ENCODE measurements at places on chromosomes 3 and 15. TPM values are rescaled to one million over a fixed set of nuclear protein-coding genes. Genes with fewer than 3 reads are reported as not detected.

Gene LRRC3B
- total RNA-seq: not detected

- no peak for DNase-seq
These were observed 334.7 kb downstream of the FHIT start for GRCh38 chr3:60916546-60916945.

Gene FAH
- total RNA-seq: 61.0 TPM

DNA sequence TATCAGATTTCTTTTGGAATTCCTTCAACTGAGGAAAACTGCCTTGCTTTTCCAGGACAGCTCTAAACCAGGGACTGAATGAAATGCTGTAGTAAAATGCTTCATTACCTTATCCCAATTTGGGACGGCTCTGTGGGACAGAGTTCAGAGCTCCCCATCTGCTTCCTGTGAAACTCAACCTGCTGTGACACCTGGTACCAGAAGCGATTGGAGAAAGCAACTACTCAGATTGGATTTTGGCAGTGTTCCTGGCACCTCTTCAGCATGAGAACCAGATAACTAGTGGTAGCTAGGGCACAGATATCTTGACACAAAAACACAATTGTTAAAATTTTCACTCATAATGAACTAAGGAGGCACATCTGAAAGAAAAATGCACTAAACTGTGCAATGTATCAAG, 539.1 kb downstream of the SI start:
- no peak for DNase-seq

GRCh38 chr3:139297588-139298311, 46.1 kb upstream of the MRPS22 start:
- DNase-seq: no peak

- DNase-seq: peak; percentile 76
These were observed 42.2 kb upstream of the B3GNT5 start for GRCh38 chr3:183210862-183211341.

- DNase-seq: no peak
These were observed 63.3 kb downstream of the MBNL1 start for GRCh38 chr3:152331998-152332397.

Gene UBE2E2
- 16.5 TPM for total RNA-seq

Gene VEPH1
- not detected for total RNA-seq

DNA sequence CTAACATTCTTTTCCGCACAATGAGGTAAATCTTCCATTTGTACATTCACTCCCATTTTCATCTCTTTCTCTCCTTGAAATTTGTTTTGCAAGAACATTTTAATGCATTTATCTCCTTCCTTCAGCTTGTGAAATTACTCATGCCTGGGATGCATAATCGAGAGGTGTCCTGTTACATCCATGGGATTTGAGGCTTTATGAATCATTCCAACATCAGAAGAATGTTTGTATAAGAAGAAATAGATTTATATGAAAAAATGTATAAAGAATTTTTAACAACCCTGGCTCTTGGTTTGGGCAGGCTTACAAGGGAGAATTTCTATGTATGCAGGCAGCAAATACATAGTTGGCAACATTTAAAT, 93.2 kb upstream of the MBNL1 start:
- DNase-seq: no peak

- peak; percentile 3 for DNase-seq
These were observed 50.0 kb upstream of the NMD3 start for GRCh38 chr3:161171113-161171512.

GRCh38 chr15:31254431-31255175, 72.0 kb upstream of the KLF13 start:
- no peak for DNase-seq

- DNase-seq: no peak
These were observed 34.8 kb downstream of the CCNL1 start for GRCh38 chr3:157125101-157125500.

DNA sequence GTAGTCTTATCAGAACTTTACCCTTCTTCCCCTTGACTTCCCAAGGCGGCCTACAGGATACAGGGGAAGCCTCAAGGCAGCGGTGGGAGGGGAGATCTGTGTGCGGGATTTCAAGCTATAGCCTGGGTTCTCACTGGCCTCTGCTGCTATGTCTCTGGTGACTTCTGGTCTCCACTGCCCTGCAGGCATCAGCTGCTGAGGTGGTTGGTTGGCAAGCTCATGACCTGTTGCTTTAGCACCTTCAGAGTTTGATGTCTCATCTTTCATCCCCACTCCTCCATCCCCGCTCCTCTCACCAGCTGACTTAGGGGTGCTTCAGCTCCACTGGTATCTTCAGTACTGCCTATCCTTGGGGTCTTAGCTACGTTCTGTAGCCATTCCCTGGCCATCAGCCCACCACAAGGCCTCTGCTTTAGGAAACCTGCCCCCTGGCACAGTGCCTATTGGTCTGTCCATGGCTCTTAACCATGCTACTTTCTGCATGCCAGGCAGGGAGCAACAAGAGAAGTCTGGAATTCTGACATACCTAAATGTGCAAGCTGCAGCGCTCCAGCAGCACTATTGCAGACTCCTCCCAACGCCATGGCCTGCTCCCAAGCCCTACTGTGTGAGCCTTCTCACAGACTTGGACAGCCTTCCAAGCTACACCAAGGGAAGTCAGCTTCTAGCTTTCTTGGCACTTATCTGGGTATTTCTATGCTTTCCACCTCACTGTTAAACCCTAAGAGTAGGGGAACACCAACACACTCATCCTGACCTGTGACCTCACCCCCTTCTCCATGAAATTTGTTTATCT, 1.8 kb upstream of the YEATS2 start:
- no peak for DNase-seq

Gene PCNP
- total RNA-seq: 197 TPM

Gene COLQ
- total RNA-seq: 2.9 TPM

GRCh38 chr3:68751888-68752287, 180.5 kb downstream of the TAFA4 start:
- no peak for DNase-seq

DNA sequence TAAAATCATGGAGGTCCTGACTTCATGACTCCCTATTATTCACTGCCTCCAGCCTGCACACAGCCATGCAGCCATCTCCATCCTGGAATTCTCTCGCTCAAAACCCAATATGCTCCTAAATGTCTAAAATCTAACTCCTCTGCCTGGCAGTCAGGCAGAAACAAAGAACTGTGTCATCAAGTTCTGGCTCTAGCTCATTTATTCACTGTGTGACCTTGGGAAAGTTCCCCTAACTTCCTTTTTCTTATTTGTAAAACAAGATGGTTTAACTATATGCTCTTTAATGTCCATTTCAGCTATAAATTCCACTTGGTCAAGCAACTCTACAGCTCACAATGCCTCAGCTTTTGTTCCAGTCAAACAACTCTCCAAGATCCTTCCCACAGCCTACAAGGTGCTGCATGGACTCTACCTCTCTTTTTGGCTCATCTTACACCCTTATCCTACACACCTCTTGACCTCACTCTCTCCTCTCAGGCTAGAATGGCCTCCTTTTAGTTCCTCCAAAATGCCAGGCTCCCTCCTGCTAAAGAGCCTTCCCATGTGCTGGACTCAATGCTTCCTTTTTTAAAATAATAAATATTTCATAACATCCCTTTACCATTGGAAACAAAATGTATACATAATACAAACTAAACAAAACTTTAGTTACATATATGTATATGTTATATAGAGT, 16.4 kb downstream of the PIK3CB start:
- no peak for DNase-seq

- no peak for DNase-seq
These were observed 29.7 kb upstream of the NR2F2 start for GRCh38 chr15:96300836-96301235.

- DNase-seq: no peak
These were observed 93.0 kb upstream of the TSPAN3 start for GRCh38 chr15:77163781-77164384.

- DNase-seq: no peak
These were observed 48.3 kb downstream of the MITF start for GRCh38 chr3:69787436-69788168.

Gene TMEM207
- not detected for total RNA-seq

DNA sequence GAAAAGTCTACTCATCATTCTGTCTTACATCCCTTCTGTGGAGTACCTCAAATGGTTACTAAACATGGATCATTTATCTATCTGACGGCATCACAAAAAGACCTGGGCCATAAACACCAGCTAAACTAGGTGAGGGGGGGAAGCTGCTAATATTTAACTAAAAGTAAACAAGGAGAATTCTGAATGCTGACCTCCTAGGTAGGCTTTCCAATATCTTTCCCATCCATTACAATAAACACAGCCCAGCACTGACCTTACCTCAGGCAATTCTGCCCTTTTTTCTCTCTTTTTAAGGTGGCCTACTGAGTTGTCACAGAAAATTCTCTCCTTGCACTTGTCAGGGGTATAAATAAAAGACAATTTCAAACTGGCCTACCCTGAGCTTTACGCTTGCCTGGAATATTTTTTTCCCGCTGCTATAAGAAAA, 33.1 kb downstream of the USF3 start:
- no peak for DNase-seq

Gene ROBO2
- not detected for total RNA-seq

Gene PTPRG
- not detected for total RNA-seq

- no peak for DNase-seq
These were observed 41.9 kb downstream of the ZNF621 start for GRCh38 chr3:40566694-40567093.

Gene CFAP91
- not detected for total RNA-seq

DNA sequence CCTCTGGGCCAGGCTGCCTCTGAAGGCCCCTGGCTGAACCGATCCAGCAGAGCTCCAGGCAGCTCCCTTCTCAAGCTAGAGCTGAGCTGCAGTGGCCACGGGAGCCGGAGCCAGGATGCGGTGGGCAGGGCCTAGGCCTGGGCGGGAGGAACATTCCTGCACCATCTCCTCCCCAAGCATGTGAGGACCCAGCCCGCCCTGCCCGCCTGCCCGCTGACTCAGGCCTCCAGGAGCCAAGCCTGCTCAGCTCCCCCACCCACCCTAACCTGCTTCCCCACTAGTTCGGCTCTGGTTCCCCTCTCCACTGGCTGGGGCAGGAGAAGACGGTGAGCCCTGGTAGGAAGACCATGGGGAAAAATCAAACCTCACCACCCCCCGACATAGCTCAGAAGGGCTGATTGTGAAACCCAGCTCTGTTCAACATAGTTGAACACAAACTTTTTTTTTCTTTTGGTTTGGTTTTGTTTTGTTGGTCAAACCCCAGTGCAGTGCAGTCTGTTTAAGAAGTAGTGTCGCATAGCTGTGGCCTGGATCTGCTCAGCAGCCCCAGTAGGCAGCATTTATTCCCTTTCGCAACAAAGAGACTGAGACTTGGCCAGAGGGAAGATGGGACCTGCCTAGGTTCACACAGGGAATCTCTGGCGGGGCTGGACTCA, 13.5 kb downstream of the SNX33 start:
- DNase-seq: no peak

Gene PIGX
- 43.7 TPM for total RNA-seq

Gene MYD88
- 31.8 TPM for total RNA-seq

Gene MKRN2OS
- total RNA-seq: not detected

DNA sequence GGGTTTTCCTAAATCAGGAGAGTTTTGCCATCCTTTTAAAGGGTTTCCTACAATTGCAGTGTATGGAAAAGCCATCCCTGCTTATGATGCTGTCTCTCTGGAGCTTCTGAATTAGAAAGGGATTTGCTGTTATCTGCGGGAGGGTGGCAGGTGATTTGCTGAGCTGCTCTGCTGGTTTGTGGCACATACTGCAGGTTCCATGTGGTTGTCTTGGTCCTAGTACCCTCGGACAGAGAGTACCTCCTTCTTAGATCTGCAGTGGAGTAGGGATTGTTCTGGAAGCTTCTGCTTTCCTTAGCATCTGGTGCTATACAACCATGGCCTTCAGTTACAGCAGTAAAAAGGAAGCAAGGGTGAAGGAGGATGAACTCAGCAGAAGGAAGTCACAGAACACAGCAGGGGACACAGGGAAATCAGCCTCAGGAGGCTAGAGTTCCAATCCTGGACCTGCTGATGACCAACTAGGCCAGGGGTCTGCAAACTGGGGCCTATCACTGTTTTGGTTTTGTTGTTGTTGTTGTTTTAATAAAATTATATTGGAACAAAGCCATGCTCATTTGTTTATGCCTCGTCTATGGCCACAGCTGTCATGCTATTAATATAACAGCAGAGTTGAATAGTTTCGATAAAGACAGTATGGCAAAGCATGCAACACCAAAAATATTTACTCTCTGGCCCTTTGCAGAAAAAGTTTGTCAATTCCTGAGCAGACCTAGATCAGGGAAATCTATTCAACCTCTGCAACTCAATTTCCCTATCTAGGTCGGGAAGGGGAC, 39.5 kb downstream of the STARD5 start:
- DNase-seq: no peak

Gene AGBL1
- total RNA-seq: not detected

Gene CCDC66
- 21.1 TPM for total RNA-seq

Gene CHRM5
- total RNA-seq: not detected

DNA sequence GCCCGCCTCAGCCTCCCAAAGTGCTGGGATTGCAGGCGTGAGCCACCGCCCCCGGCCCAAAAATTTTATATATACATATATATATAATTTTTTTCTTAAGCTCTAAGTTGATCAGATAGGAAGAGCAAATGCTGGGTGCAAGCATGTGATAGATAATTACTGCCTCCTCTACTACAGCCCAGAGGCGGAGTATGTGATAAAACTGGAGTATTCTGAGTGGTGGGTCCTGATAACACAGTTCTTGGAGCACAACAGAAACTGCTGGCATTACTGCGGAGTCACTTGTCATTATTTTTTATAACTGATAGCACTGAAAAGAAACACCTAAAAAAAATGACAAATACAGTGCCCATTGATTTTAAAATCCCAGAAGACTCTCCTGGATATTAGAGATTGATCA, 41.1 kb upstream of the STT3B start:
- DNase-seq: no peak

- DNase-seq: no peak
These were observed 44.5 kb downstream of the POC1A start for GRCh38 chr3:52109611-52110301.

GRCh38 chr15:67680641-67681040, 138.1 kb downstream of the MAP2K5 start:
- no peak for DNase-seq

- DNase-seq: peak; percentile 81
These were observed 85.2 kb downstream of the KBTBD8 start for GRCh38 chr3:67083277-67083676.

Gene MYH15
- total RNA-seq: 0.07 TPM

DNA sequence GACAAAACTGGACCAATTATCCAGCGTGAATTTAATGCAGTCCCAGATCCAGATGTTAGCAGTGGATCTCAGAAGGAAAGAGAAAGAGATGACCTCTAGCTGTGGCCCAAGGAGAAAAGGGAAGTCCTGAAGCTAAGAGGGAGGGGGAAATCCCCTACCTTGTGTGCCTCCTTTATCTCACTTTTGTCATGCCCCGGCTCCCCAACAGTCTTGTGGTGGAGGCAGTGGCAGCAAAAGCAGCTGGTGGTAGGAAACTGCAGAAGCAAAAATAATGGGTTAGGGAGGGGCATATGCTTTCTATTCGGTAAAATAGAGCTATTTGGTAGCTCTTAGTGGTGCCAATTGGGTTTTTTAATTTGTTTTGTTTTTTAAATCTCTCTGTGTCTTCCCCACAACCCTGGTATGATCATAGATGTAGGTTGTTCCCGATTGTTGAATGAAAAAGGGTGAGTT, 56.5 kb downstream of the MCTP2 start:
- DNase-seq: peak; percentile 78
